ENCODE measurements at places on chromosomes 7 and 10.

DNA sequence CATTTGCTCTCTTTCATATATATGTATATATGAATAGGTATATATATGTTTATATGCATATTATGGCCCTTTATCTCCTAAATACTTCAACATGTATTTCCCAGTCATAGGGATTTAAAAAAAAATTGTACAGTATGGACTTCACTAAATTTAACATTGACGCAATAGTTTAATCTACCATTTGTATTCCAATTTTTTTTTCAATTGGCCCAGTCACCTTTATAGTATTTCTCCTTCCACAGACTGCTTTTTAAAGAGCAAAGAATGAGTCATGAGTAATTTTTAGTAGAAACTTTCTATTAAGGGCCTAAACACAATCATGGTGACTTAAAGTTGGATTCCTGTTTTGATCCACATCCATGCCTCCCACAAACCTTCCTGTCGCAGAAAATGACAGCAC is 20.5 kb downstream of the CCSER2 start:
- no peak for ATAC-seq

DNA sequence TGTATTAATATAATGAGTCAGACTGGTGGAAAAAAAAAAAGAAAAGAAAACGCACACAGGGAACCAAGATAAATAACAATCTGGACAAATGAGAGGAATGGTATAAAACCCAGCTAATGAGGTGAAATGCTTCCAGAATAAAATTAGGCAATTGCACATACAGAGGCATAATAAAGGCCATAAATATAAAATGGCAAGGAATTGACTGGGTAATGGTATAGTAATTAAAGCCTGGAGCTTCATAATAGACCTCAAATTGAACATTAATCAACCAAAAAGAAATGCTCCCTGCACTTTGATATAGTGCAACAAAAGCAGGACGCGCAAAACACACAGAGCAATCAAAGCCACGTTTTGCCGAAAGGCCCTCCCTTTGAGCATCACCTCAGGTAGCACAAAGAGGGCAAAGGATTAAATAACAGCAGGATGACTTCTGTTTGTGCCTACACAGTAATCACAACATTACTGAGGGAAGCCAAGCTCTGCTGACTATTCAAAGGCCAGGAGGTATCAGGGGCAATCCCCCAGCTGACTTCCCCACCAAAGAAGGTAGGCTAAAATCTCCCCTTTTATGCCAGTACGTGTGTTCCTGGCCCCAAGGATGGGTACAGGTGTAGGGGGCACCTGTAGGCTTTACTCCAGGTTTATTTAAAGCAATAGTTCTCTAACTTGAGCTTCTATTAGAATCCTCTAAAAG is 343.7 kb downstream of the ELMO1 start:
- ATAC-seq, result no peak

DNA sequence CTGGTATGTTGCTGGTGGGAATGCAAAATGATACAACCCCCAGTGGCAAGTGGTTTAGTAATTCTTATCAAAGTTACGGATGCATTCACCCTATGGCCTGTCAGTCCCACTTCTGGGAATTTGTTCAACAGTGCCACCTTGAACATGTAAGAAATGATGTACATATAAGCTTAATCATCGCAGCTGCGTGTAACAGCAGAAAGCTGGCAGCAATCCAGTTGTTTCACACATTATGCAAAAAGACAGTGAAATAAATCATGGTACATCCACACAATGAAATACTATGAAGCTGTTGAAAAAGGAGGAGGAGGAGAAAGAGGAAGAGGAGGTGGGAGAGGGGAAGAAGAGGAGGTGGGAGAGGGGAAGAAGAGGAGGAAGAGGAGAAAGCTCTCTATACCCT is 76.2 kb upstream of the MYL10 start:
- no peak for ATAC-seq

DNA sequence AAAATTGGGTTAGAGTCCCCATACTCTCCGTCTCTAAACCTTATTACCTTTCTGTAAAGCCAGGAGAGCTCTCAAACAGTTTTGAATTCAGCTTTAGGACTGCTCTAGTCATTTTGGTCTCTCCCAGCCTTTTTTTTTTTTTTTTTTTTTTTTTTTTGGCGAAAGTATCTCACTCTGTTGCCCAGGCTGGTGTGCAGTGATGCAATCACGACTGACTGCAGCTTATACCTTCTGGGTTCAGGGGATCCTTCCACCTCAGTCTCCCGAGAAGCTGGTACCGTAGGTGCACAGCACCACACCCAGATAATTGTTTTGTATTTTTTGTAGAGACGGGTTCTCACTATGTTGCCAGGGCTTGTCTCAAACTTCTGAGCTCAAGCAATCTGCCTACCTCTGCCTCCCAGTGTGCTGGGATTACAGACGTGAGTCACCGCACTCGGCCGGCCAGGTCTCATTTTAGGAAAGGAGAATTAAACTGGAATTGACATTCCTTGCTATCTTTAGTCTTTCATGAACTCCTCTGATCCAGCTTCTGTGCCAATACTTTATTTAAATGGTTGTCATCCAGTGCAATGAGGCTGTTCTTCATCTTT is 31.4 kb upstream of the RSU1 start:
- ATAC-seq, result no peak

- ATAC-seq, result no peak
These were observed 7.3 kb upstream of the ABLIM1 start for GRCh38 chr10:114665406-114665805.

GRCh38 chr10:17965649-17966235 is 14.0 kb downstream of the SLC39A12 start:
- ATAC-seq, result no peak

DNA sequence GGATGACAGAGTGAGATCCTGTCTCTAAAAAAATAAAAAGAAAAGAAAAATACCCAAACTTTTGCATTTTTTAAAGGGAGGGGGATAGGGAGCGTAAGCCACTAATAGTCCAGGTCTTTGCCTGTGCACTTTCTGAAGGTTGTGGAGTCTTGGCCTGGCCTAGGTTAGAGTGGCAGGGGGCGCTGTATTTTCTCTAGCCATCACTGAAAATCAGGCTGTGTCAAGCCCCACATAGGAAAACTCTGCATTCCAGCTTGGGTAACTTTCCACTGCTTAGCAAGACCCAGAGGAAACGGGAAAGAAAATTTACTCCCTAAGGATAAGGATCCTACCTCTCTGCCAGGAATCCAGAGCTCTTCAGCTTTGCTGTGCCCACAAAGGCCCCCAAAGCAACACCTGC is 10.5 kb upstream of the PAX4 start:
- no peak for ATAC-seq

DNA sequence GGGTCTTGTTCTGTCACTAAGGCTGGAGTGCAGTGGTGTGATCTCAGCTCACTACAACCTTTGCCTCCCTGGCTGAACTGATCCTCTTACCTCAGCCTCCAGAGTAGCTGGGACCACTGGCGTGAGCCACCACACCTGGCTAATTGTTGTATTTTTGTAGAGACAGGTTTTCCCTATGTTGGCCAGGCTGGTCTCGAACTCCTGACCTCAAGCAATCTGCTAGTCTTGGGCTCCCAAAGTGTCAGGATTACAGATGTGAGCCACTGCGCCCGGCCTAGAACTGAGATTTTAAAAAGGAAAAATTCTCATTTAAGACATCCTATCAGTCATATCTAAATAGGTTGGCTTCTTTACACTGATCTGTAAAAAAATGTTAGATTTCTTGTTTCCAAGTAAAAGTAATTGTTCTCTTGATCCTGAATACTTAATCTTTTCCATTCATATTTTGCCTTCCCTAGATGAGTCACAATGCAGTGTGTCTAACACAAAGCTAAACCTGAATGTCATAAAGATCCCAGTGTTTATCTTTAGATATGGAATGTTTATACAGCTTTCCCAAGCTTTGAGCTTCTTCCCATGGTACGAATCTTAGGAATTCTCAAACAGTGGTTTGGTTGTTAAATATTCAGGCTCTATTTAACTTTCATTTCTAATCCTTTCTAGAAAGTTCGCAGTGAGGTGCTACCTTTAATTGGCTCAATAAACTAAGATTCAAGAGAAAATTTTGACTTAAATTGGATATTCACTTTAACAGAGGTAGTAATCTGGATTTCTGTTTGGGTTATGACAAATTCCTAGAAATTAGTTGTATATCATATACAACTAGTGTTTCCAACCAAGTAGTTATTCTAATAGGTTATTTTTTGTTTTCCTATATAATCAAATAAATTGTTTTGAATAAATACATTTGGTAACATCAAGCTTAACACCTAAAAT is 12.1 kb upstream of the LAMB1 start:
- ATAC-seq, result no peak

DNA sequence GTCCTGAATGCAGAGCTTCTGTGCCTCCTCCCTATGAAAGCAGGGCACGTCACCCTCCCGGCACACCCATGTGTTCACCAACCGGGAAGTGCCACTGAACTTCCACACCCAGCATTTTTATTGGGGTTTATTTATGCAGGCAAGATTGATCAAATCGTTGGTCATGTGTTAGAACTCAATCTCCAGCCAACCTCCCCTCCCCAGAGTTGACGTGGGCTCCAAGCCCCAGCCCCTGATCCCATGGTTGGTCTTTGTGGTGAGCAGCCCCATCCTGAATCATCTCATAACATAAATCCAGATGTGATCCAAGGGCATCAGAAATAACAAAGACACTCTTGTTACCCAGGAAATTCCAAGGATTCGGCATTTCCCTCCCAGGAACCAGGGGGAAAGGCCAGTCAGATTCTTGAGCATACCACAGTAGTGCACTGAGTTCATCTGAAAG is 151.2 kb downstream of the TPST1 start:
- no peak for ATAC-seq

DNA sequence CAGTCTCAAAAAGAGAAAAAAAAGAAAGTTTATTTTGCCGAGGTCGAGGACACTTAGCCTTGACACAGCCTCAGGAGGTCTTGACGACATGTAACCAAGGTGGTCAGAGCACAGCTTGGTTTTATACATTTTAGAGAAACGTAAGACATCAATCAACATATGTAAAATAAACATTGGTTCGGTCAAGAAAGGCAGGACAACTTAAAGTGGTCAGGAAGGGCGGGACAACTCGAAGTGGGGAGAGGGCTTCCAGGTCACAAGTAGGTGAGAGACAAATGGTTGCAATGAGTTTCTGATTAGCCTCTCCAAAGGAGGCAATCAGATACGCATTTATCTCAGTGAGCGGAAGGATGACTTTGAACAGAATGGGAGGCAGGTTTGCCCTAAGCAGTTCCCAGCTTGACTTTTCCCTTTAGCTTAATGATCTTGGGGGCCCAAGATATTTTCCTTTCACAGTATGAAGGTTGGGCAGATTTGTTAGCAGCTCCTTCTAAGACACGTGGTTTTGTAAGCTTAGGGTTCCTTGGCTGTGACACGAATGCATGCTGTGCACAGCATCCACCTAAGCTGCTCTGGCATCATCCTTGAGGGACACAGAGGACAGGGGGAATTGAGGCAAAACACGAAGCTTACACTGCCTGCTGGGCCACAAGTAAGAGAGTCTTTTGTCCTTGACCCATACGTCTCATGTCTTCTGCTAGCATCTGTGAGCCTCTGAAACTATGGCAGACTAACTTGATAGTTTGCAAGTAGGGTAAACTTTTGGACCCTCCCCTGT is 3.3 kb upstream of the VDAC2 start:
- ATAC-seq, result no peak

GRCh38 chr10:14673189-14673861 is 101.4 kb downstream of the FAM107B start:
- no peak for ATAC-seq

GRCh38 chr10:30728766-30729165 is 99.2 kb upstream of the LYZL2 start:
- no peak for ATAC-seq

GRCh38 chr7:67803789-67804188 is 807.2 kb downstream of the TYW1 start:
- no peak for ATAC-seq

DNA sequence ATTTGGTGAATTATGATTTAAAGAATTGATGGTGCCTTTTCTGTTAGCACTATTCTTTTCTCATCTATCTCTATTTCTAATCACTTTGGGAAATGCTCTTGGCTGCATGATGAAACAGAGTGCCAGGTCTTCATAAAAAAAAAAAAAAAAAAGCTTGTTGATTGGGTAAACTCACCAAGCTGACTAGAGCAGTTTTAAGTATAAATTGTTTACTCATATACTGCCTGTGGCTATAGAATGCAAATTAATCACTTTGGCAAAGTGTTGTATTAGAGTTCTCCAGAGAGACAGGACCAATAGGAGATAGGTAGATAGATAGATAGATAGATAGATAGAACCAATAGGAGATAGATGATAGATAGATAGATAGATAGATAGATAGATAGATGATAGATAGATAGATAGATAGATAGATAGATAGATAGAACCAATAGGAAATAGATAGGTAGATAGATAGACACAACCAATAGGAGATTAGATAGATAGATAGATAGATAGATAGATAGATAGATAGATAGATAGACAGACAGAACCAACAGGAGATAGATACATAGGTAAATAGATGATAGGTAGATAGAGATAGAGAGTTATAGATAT is 20.1 kb upstream of the TBXAS1 start:
- ATAC-seq, result no peak

DNA sequence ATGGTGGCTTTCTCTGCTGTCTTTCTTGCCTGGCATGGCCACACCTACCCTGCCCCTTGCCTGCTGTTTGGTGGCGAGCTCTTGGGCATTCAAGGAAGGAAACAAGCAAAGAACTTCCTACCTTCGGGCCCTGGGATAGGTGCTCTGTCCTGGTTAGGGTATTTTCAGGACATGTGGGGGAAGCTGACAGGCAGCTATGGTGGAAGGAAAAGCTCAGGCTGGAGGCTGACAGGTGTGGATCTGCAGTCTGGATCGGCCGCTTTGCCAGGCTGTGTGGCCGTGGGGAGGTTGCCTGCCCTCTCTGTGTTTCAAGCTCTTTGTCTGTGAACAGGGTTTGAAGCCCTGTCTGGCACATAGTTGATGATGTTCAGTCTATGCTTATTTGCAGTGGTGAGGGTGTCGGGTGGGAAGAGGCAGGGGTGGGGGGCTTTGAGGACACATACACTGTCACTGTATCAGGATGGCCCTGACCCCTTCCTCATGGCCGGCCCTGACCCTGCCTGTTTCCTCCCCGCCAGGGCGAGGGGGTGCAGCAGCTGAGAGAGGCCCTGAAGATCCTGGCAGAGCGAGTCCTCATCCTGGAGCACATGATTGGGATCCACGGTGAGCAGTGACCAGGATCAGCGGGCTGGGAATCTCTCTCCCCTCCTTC is 73.7 kb downstream of the MYL10 start:
- no peak for ATAC-seq

DNA sequence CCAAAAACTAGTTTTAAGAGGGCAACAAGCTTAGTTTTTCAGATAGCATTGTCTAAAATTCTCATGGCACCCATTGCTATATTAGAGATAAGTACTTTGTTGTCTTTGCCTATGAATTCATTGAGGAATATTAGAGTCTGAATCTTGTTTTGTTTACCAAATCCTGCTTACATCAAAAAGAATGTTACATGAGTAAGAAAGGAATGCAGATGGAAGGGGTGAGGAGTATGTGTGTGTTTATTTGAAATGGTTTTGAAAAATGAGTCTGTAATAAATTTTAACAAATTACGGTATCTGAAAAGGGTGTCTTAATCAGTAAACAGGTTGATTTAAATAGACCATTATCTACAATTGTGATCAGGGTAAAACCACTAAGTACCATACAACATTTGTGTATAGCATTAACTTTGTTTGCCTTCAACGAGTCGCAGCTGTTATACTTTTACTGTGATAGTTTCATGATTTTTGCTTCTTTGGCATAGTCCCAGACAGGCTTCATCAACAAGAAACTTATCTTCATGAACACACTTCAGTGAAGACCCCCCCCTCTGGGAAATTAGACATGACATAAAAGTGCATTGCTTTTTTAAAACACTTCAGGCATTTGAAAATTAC is 1183.9 kb upstream of the C7orf33 start:
- no peak for ATAC-seq

- no peak for ATAC-seq
These were observed 7.8 kb downstream of the MYL7 start for GRCh38 chr7:44133295-44133694.
